WTC11 (cell line): ENCODE measurements at places on chromosomes 12 and 14.

- DNase-seq = no peak
Observed at GRCh38 chr14:86675059-86675458, 1145.1 kb downstream of the FLRT2 start.

DNA sequence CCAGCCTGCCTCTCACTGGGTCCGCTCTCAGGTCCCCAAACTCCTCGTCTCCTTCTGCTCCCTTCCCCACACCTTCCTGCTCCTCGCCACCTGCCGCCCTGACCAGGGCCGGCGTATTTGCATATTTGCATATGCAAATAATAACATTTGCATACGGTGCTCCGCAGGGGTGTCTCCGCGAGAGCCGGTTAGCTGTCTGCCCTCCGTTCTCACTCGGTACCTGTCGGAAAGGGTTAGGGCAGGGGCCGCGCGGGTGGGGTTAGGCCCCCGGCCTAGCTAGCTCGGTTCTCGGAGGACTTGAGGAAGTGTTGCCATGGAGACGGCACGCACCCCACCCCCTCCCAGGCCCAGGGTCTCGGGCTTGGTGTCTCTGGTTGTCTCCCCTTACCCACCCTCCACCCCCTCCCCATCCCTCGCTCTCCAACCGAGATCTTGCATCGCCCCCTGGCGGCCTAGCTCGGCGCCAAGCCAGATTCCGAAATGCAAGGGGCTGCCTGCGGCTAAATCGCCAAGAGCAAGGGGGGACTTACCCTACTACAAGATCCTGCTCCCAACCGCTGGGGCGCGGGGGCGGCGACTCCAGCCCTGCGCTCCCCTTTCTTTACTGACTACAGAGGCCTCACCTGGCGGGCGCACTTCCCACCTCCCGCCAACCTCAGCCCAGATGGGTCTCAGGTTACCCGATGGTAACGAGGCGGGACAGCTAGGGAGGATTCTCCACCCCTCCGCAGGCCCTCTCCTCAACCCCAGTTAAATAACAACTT is 8.1 kb downstream of the STAC3 start:
- DNase-seq = peak; percentile 97

GRCh38 chr12:24595652-24596235 is 353.2 kb downstream of the BCAT1 start:
- no peak for DNase-seq

- DNase-seq = no peak
Observed at GRCh38 chr12:95083938-95084337, 10.5 kb upstream of the NR2C1 start.

DNA sequence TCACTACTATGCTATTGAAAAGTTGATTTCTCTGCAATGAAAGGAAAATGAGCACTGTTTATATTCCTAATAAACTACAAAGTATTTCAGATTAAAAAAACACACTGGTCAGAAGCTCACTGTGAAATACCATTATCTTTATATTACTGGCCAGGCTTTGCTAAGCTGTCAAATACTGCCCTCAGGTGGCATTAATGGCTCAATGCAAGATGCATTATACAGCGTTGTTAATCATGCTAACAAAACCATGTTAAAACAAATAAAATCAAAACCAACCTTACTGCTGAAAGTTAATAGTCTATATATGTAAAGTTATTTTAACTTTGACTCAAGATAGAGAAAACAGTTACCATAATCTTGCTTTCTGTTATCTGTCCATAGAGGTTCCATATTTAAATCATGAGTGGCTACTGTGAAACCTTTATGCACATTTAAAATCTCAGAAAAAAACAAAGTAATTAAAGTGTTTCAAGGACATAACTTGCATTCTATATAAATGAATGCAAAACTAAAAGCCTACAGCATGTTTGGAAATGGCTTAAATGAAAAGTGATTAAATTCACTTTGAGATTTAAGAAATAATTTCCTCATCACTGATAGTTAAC is 121.7 kb downstream of the RALGAPA1 start:
- DNase-seq = peak; percentile 26

- DNase-seq = no peak
Observed at GRCh38 chr12:132205271-132206045, 61.2 kb downstream of the NOC4L start.

- DNase-seq = peak; percentile 91
Observed at GRCh38 chr12:54560374-54560858, 11.0 kb downstream of the PDE1B start.

DNA sequence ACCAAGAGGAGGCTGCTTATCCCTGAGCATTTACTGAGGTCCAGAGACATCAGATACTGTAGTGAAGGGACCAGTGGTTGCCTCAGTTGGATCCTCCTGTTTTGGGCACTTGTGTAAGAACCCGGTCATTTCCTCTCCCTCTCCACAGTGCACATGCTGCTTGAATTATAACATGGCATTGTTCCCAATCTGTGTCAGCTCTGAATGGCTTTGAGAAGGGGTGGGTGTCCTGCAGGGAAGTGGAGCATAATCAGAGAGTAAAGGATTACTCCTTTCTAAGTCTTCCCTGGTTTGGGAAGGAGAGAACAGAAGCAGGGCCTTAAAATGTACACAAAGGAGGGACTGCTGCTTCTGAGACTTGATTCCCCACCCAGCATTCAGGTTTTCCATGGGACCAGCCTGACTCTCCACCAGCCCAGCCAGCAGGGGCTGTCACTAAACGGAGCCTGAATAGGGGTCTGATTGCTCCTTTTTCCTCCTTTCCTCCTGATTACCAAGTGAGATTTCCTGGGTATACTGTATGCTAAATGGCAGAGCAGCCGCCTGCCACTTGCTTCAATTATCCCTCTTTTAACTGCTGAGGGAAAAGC is 78.4 kb downstream of the NRXN3 start:
- no peak for DNase-seq

GRCh38 chr12:30847259-30847658 is 79.3 kb upstream of the TSPAN11 start:
- no peak for DNase-seq
